ENCODE measurements at places on chromosomes 7 and 10.
A peak's percentile ranks its signal among the peaks of the same experiment; 100 is the strongest.

GRCh38 chr10:104123397-104123796 lies 1.4 kb downstream of the SFR1 start:
- DNase-seq = peak; percentile 20

GRCh38 chr7:46781901-46782439 lies 799.9 kb downstream of the TNS3 start:
- DNase-seq = no peak

GRCh38 chr7:42017349-42017986 lies 219.5 kb downstream of the GLI3 start:
- DNase-seq = no peak

- peak; percentile 18 for DNase-seq
These were observed 12.8 kb downstream of the MEIG1 start for GRCh38 chr10:14971867-14972448.

All from lung (tissue), 17 donors.